ENCODE measurements at places on chromosomes 2 and 18.

- no peak for DNase-seq
These were observed 48.2 kb upstream of the KCNG2 start for GRCh38 chr18:79749251-79750191.

DNA sequence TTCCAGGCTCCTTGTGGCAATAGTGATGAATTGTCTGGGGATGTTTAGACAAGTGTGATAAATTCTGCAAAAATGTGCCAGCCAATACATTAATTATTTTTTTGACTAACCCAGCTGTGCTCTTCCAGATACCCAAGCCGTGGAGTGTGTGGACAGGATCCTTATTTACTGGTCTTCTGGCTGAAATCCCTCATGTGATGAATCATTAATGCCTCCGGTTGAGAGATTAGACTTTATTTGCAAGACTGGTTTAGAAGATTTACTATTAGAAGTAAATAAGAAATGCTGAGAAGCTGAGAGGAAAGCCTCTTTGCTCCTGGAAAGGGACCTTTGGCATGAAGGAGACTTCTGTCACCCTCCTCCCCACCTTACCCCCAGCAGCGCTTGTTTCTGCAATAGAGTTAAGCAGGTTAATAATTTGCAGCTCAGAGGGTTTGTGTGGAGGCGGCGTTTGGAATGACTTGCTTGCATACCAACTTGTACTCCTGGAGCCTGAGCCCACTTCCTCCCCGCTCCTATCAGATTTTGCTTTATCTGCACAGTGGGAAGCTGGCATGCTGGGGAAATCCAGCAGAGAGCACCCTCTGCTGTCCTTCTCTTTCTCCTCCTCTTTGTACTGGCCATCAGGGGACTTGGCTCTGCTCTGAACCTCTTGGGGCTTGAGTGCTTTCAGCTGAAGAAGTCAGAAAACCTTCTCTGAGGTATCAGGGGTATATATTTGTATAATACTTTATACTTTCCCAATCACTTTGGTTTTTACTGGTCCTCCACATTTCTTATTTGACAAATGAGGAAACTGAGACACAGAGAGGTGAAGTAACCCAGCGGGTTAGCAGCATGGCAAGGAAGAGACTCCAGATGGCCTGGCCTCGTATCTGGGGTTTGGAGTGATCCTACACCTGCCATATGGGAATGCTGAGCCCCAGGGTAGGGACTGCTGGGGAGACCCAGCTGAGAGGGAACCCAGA lies 16.3 kb downstream of the SLC3A1 start:
- no peak for DNase-seq

DNA sequence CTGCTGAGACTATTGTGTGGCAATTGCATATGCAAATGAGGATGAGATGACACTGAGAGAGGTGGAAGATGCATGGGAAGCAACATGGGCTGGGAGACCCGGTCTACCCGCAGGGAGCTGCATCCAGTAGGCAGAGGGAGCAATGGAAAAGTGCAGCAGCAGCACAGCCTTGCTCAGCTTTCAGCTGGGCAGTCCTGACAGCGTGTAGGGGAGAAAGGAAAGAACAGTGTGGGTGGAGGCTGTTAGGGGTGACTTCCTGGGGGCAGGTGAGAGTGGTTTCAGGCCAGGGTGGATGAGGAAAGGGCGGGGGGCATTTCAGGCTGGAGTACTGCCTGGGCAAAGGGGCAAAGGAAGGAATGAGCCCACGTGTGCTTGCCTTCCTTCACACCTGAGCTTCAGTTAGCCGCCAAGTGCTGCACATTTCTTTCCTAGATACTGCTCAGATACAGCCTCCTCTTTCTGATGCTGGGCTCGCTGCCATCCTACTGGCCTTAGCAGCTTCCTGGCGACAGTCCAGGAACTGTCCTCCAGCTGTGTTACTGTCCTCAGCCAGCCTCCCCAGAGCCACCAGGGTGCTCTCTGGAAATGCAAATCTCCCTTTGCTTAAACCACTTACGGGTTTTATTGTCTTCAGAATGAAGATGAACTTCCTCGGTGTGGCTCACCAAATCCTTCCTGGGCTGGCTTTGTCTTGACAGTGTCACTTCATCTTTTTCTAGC lies 276.3 kb downstream of the TSN start:
- no peak for DNase-seq

GRCh38 chr2:157261199-157261782 lies 3.8 kb downstream of the GALNT5 start:
- no peak for DNase-seq

DNA sequence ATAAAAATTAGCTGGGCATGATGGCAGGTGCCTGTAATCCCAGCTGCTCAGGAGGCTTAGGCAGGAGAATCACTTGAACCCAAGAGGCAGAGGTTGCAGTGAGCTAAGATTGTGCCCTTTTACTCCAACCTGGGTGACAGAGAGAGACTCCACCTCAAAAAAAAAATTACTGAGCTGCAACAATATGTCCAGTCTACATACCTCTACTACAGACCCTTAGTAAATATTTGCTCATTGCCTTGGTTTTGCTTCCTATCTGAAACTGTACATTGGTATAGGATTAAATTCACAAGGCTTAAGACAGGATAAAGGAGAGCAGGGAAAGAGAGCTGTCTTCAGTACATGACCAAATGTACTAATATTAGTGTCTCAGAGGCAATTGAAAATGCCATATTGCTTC lies 8.1 kb upstream of the MGAT4A start:
- no peak for DNase-seq

GRCh38 chr18:42838546-42839145 lies 276.8 kb downstream of the RIT2 start:
- no peak for DNase-seq

DNA sequence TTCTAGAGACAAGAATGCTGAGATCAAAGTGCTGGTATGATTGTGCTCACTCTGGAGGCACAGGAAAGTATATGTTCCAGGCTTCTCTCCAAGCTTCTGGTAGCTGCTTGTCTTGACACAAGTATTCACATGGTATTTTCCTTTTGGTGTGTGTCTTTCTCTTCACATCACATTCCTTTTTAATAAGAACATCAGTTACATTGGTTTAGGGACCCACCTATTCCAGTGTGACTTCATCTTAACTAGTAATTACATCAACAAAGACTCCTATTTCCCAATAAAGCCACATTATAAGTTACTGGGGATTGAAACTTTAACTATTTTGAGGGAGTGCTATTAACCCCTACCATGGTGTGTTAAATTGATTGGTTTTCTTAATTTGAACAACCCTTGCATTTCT lies 119.1 kb downstream of the FSIP2 start:
- DNase-seq: no peak

- DNase-seq: no peak
These were observed 398.0 kb downstream of the TXNL1 start for GRCh38 chr18:56240405-56240804.

GRCh38 chr2:158144914-158145625 lies 43.4 kb downstream of the UPP2 start:
- no peak for DNase-seq

DNA sequence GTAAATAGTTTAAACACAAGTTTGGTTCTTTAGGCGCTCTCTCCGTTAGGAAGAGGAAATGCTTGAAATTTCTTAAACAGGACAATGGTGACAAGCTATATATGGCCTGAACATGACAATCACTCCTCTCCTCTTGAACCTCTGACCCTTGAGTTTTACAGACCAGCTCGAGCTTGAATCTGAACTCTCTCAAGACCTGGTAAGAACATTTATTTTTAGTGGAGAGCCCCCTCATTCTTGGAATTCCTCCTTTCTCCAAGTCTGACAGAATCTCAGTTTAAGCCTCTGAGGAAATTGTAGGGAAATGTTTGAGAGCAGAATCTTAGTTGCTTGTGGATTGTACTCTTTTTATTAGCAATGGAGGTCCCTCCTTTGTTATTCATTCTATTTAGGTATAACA lies 1293.6 kb upstream of the ZEB2 start:
- DNase-seq: no peak
